Fibroblast of villous mesenchyme (primary cell): ENCODE measurements at places on chromosomes 16 and 17. TPM values are rescaled to one million over a fixed set of nuclear protein-coding genes. Genes with fewer than 3 reads are reported as not detected.

Gene C17orf78
- not detected in 2 replicates for total RNA-seq

Gene ACSM2A
- total RNA-seq, result not detected in 2 replicates

Gene DHX58
- 9.0 and 12.1 TPM in 2 replicates for total RNA-seq

Gene CRYBA1
- 0.43 TPM in 1 of 2 replicates, not detected in the other for total RNA-seq

Gene GABARAPL2
- 25.4 and 36.3 TPM in 2 replicates for total RNA-seq

Gene MPP3
- total RNA-seq, result 8.7 and 9.1 TPM in 2 replicates

Gene SLC7A5
- 27.6 and 56.4 TPM in 2 replicates for total RNA-seq

Gene EVPLL
- not detected in 2 replicates for total RNA-seq

DNA sequence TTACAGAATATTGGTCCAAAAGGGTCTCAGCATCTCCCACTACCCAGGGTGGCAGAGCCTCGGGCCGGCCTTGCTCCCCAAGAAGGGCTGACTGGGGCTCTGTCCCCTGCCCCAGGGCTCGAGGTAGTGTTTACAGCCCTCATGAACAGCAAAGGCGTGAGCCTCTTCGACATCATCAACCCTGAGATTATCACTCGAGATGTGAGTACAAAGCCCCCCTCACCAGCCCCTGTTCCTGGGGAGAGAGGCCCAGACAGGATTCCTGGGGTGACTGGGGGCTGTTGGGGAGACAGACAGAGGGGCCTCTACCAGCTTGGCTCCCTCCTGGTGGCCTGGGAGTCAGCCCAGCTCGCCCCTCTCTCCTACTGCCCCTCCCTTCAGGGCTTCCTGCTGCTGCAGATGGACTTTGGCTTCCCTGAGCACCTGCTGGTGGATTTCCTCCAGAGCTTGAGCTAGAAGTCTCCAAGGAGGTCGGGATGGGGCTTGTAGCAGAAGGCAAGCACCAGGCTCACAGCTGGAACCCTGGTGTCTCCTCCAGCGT is 6.1 kb upstream of the NLRC5 start:
- DNase-seq, result no peak

- peak; percentile 98 for DNase-seq
These were observed 9.3 kb upstream of the WBP2 start for GRCh38 chr17:75864448-75864871.

GRCh38 chr16:88484505-88485365 is 31.7 kb downstream of the ZFPM1 start:
- no peak for DNase-seq

DNA sequence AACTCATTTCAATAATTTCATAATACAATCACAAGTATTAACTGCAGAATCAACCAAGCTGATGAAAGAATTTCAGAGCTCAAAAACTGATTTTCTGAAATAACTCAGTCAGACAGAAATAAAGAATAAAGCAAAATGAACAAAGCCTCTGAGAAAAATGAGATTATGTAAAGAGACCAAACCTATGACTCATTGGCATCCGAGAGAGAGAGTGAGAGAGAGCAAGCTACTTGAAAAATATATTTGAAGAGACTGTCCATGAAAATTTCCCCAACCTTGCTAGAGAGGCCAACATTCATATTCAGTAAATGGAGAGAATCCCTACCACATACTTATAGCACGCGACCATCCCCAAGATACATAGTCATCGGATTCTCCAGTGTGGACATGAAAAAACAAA is 1376.4 kb downstream of the CDH11 start:
- no peak for DNase-seq

- DNase-seq, result no peak
These were observed 32.6 kb upstream of the ACSF3 start for GRCh38 chr16:89061086-89061485.

DNA sequence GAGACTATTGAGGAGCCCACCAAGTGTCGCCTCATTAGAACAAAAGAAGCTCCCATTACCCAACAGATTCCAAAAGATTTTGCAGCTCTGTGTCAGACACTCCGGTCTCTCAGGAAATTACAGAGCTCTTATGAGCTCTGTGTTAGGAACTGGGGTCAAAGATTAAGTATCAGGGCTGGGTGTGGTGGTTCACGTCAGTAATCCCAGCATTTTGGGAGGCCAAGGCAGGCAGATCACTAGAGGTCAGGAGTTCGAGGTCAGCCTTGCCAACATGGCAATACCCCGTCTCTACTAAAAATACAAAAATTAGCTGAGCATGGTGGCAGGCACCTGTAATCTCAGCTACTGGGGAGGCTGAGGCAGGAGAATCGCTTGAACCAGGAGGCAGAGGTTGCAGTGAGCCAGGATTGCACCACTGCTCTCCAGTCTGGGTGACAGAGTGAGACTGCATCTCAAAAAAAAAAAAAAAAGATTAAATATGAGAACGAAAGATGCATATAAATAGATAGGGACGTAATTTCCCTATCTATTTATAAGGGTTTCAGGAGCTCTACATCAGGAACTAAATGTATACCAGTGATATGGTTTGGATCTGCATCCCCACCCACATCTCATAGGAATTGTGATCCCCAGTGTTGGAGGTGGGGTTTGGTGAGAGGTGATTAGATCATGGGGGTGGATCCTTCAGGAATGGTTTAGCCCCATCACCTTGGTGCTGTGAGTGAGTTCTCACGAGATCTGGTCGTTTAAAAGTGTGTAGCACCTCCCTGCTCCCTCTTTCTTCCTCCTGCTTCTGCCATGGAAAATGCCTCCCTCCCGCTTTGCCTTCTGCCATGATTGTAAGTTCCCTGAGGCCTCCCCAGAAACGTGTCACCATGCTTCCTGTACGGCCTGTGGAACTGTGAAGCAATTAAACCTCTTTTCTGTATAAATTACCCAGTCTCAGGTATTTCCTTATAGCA is 111.4 kb downstream of the PRKCA start:
- DNase-seq, result peak; percentile 43

DNA sequence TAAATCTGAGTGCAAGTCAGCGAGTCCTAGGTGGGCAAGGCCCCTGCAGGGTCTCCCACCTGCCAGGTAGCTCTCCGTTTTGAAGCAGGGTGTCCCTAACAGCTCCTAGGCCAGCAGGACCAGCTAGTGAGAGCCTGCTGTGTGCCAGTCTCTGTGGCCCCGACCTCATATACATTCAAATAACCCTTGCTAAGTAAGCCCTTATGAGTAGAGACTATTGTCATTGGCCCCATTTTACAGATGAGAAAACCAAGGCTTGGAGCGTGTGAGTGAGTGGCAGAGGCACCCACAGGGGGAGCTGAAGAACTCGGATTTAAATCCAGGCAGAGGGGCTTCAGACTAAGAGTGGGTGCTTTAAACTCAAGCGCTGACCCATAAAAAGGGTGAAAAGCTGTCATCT is 39.7 kb upstream of the EMP2 start:
- DNase-seq, result no peak

DNA sequence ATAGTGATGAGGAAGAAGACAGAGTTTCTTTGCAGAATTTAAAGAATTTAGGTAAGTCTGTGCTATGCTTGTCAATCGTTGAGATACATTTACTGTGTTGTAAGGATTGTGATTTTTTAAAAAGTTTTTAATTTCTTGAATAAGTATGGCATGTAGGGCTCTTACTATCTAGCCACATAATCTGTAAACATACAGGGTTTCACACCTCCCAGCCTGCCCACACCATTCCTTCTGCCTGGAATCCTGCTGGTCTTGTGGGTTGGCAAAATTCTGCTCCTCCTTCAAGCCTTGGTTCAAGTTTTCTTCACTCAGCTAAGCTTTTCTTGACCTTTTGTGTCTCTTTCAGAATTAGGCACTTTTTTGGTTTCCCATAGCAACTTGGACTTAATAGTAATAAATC is 7.5 kb downstream of the ZNHIT3 start:
- DNase-seq, result peak; percentile 64

DNA sequence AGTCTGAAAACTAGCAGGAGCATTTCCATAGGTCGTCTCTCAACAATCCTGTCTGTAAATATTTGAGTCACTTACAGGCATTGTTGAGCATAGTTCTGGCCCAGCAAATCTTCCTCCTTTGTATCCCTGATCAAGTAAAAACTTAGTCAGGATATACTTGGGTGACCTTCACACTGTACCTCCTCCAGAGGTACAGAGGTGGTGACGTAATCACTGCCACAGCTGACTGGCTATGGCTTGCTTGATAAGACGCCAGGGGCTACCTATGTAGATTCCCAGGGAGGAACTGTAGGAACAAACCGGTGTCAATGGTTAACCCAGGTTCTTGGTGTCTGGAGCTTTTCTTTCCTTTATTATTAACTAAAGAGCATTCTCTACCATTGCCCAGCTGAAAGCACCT is at the start of gene KCNJ16:
KCNJ16 (plus strand) TSS at position 270 of the 400 bp plus-strand sequence. CDS start 56,863 bp downstream, outside the sequence.
- no peak for DNase-seq

- no peak for DNase-seq
These were observed 22.9 kb downstream of the CLUH start for GRCh38 chr17:2688351-2689342.

DNA sequence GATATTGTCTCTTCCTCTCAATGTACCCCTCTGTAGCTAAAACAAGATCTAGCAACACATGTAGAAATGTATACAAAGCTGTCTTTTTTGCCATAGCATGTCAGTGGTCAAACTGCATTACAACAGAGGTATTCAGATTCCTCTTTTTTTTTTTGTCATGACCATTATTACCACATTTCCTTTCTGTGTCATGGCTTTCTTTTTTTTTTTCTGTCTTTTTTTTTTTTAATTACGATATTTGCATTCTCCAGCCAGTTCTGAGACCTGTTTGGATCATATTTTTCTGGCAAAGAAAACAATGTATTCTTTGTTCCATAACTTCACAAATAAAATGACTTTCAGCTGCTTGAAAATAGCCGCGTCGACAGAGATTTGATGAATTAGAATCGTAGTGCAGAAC is 27.4 kb upstream of the CAPNS2 start:
- DNase-seq, result peak; percentile 18

- DNase-seq, result no peak
These were observed 232.4 kb downstream of the IRX3 start for GRCh38 chr16:54053891-54054820.

DNA sequence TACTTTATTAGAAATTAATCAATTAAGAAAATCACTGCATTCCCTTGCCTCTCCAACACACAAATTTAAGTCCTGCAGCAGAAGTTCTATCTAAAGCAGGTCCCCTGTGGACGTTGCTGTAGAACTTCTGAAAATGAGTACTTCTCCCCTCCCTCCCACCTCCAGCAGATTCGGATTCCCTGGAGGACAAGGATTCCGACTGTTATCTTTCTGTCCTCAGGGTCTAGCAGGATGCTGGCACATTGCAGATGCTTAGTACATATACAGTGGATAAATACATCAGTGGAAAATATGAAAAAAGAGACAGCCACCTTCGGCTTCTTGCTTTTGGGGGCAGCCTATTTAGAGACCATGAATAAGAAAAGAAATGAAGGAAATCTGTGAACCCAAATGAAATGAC is 32.1 kb downstream of the NTN1 start:
- DNase-seq, result no peak
